ENCODE measurements at places on chromosomes 1 and 21.

- no peak for DNase-seq
These were observed 147.3 kb upstream of the KAZN start for GRCh38 chr1:14451217-14451616.

DNA sequence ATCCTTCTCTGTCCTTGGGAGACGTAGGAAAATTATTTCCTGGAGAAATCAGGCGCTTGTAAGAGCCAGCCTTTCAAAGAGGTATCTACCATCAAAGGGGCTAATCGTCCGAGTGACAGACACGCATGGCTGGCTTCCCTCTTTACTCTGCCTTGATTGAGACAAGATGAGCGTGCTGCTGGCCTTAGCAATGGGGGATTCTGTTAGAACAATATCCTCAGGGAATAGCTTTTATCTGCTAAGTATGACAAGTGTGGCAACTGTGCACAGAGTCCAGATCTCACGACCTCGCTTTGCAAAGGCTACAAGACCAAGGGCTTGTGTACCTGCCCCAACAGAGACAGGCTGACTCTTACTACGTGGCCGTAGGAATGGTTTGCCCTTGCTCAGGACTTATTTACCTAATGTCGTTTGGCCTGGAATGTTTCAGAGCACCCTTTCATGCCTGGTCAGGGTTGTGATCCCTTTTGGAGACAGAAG lies 417.1 kb downstream of the KIF26B start:
- DNase-seq = no peak

DNA sequence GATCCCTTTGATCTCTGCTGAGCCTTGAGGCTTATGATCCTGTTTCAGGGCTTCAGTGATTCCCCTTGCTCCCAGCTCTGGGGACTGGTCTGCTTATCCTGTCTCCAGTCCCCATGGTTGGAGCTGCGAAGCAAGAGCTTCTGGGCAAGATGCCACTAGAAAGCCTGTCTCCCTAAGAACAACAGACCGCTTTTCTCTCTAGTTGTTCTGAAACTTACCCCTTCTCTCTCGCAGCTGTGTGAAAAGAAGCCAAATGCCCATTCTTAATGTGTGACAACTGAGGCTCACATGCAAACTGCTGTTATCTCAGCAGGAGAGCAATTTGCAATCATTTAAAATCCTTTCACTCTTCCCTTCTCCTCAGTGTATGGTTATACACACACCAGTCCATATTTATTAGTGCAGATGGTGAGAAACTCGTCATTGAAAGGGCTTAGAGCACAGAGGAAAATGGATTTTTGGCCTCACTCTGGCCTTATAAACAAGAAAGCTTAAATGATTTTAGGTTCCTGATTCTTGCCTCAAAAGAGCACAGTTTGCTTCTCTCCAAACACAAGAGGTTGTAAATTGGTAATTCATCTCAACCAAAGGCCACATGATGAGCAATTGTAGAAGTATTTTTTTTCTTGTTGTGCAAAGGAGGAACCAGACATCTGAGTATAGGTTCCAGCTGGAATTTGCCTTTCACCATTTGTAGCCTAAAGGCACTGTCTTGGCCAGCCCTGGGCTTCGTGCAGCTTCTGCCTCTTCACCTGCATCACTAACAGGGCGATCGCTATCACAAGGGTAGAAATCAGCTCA lies 179.2 kb upstream of the LMO4 start:
- no peak for DNase-seq

GRCh38 chr21:41460578-41461527 lies 34.8 kb downstream of the MX1 start:
- no peak for DNase-seq

DNA sequence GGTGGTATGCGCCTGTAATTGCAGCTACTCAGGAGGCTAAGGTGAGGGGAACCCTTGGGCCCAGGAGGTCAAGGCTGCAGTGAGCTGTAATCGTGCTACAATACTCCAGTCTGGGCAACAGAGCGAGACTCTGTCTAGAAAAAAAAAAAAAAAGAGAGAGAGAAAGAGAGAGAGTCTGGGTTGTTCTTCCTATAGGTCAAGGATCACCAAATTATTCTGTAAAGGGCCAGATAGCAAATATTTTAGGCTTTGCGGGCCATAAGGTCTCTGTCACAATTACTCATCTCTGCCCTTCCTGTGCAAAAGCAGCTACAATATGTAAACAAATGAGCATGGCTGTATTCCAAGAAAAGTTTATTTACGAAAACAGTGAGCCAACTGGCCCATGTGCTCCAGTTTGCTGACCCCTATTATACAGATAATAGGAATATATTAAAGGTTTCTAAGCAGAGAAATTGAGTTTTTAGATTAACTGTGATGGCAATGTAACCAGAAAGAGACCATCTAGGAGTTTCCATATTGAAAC lies 2.1 kb downstream of the SASS6 start:
- DNase-seq = no peak

DNA sequence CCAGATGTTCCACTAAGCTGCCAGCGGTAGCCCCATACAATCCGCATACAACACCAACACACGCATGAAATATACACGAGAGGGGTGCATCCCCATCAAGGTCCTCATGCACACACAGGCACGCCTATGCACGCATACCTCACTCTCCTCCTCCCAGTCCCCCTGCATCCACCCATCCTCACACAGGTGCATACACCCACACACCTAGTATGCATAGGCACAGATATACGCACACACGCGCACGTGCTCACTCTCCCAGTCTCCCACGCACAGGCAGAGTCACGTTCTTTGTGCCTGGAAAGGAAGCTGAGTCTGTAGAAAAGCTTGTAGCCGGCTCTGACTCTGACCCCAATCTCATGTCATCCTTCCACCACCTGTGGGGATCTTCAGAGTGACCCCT lies 16.9 kb upstream of the PADI2 start:
- no peak for DNase-seq

DNA sequence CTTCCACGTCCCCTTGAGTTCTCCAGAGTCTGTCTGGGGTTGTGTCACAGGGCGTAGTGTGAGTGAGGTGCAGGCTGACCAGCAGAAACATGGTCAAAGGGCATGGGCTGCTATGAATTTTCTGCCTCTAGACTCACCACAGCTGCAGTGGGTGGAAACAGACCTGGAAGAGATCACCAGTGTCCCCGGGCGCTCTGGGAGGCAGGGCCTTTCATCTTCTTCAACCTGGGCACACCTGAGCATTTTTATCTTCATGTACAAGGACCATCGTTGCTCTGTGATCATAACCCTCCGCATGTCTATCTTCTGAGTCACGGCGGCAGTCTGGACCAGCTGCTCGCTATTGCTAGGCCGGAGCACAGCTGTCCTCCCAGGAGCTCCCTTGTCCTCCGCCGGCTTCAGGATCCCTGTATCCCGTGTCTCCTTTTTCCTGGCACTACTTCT lies 29.6 kb downstream of the DEGS1 start:
- DNase-seq = no peak
